ENCODE measurements at places on chromosomes 2 and 18. TPM values are rescaled to one million over a fixed set of nuclear protein-coding genes. Genes with fewer than 3 reads are reported as not detected.

DNA sequence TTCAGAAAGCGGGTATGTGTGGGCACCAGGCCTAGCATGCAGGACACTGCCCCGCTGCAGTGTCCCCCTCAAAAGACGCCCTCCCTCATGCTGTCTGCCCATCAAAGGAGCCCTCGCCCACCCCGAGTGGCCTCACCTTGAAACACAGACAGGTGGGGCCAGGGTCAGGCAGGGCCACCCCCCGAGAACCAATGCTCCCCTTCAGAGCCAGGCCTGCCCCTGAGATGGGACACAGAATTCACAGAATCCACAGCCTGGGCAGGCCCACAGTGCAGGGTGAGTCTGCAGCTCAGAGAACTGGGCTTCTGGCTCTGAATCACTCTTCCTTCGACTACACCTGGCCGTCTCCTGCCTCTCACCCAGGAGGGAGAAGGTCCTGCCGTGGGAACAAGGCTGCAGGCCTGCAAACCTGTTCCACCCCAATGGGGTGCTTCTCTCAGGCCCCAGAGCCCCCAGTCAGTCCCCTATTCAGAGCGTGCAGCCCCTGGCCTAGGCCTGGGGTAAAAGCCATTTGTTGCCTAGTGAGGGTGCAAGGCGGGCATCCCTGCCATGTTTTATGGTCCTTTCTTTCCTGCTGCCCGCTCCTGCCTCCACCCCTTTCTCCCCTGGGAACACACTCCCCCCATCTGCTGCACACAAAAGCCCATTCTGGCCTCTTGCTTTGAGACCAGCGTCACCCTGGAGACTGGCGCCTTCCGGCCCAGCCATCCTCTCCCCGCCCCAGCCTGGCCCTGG lies 11.3 kb upstream of the ARHGEF4 start:
- DNase-seq: no peak
- peak overlapping the region; percentile 55 for H3K27ac ChIP-seq
- peaks cover 20% of the 10 kb centered on the region for H3K4me1 ChIP-seq
- no peak overlapping the region for H3K4me3 ChIP-seq

DNA sequence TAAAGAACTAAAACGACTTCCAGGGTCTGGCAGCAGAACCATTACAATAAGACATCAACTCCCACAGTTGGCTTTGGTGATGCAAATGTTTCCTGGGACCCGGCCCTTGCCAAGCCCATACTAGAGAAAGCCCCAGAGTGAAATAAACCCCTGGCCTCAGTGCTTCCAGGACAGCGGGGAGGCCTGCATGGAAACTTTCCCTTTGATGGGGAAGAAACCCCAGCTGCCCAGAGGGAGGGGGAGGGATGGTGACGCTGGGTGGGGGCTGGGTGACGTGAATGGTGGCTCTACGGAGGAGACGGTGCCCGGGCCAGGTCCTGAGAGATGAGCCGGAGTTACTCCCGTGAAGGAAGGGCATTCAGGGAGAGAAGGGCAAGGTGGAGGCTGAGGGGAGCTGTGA lies 27.5 kb downstream of the INHBB start:
- H3K36me3 ChIP-seq: no peaks in the 10 kb centered on the region
- DNase-seq: no peak
- no peaks in the 10 kb centered on the region for H3K4me1 ChIP-seq
- no peak overlapping the region for H3K4me3 ChIP-seq

GRCh38 chr18:515156-515815 lies 14.8 kb upstream of the COLEC12 start:
- peaks cover 4% of the 10 kb centered on the region for H3K27me3 ChIP-seq
- DNase-seq: no peak
- no peak overlapping the region for H3K4me3 ChIP-seq
- no peak overlapping the region for H3K27ac ChIP-seq

DNA sequence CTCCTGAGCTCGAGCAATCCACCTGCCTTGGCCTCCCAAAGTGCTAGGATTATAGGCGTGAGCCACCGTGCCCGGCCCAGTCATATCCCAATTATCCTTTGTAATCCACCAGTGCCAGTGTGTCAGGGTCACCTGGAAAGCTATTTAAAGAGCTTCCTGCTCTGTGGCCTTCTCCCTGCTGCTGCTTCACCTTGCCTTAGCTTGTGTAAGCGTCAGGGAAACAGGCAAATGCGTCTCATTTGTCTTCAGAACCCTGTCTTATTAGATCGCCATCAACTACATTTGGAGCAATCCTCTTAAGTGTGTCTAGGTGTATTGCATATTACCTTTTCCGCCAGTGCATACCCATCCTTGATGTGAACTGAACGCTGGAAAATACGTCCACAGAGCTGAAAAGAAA lies 10.2 kb downstream of the KIF5C start:
- H3K4me1 ChIP-seq: peaks cover 12% of the 10 kb centered on the region
- no peaks in the 10 kb centered on the region for H3K36me3 ChIP-seq
- H3K4me3 ChIP-seq: no peak overlapping the region
- no peak for DNase-seq
- H3K27ac ChIP-seq: no peak overlapping the region

- H3K36me3 ChIP-seq: no peaks in the 10 kb centered on the region
- H3K27ac ChIP-seq: no peak overlapping the region
- H3K27me3 ChIP-seq: no peaks in the 10 kb centered on the region
- no peak overlapping the region for H3K4me3 ChIP-seq
Observed at GRCh38 chr2:217691920-217692666, 310.7 kb downstream of the TNS1 start.

DNA sequence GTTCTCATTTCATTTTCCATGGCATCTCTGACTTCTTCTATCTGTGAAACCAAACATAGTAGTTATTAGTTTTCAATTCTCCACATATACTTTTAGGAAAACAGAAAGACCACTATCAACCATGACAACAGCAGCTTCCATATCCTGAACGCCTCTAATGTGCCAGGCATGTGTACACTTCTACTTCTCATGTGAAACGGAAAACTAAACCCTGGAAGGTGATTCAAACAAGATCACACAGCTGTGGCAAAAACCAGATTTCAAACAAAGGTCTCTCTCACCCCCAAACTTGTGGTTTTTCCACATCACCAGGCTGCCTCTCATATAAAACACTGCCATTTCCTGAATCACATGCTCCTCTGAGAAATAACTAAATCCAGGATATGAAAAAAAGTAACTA lies 41.8 kb downstream of the PTCD3 start:
- H3K4me1 ChIP-seq: peaks cover 6% of the 10 kb centered on the region
- H3K36me3 ChIP-seq: peaks cover 73% of the 10 kb centered on the region
- no peak for DNase-seq
- H3K4me3 ChIP-seq: no peak overlapping the region

DNA sequence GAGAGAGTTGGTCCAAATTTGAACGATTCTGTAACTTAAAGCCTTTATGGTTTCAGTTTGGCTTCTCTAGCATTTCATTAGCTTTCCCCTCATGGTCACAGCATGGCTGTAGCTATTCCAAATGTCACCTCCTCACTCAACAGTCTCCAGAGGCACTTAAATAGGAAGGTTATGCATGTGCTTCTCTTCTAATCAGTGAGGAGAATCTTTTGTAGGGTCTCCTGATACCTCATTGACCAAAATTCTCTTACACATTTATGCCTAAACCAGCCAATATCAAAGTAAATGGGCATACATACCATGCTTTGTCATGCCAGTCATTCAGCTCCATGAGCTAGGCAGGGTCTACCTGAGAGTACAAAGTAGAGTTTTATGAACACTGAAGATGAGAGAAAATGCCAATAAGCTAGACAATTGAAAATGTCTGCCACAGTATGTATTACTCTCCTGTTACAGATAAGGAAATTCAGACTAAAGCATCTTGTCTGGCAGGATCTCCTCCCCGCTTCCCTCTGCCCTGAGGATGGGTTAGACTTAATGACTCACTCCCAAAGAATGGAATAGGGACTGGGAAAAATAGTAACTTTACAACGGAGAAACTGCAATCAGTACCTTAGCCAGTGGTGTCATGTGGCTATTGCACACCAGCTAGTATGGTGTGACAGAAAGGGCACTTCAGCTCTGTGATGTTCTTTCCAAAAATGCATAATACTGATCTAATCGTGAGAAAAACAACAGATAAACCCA lies 15.4 kb downstream of the DSG2 start:
- no peak overlapping the region for H3K27ac ChIP-seq
- no peaks in the 10 kb centered on the region for H3K36me3 ChIP-seq
- DNase-seq: no peak

- H3K4me3 ChIP-seq: no peak overlapping the region
- H3K27ac ChIP-seq: no peak overlapping the region
Observed at GRCh38 chr2:189951791-189952535, 110.6 kb downstream of the MSTN start.

GRCh38 chr2:217652761-217653639 lies 349.8 kb downstream of the TNS1 start:
- H3K27ac ChIP-seq: no peak overlapping the region
- peaks cover 2% of the 10 kb centered on the region for H3K27me3 ChIP-seq
- H3K4me3 ChIP-seq: no peak overlapping the region
- no peak for DNase-seq

DNA sequence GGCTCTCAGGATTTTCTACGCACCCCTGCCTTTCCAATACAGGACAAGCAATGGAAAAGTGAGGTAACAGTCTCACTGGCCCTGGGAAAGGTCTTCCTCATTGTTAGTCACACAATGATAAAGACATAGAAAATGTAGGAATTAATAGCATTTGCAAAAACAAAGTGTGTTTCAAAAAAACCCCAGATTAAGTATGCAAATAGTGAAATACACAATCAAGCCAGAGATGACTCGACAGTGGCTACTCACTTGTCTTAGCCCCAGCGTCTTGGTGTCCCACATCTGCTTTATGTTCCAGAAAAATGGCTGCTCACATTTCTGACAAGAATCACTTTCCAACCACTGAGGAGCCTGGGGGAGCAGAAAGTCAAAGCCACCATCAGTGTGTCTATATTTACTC lies 47.0 kb upstream of the AP1S3 start:
- no peak overlapping the region for H3K4me3 ChIP-seq
- peak; percentile 25 for DNase-seq
- no peak overlapping the region for H3K27ac ChIP-seq
- no peaks in the 10 kb centered on the region for H3K27me3 ChIP-seq
- peaks cover 53% of the 10 kb centered on the region for H3K36me3 ChIP-seq

- DNase-seq: no peak
- H3K36me3 ChIP-seq: peaks cover 50% of the 10 kb centered on the region
- no peaks in the 10 kb centered on the region for H3K27me3 ChIP-seq
- no peak overlapping the region for H3K4me3 ChIP-seq
- H3K4me1 ChIP-seq: peaks cover 50% of the 10 kb centered on the region
Observed at GRCh38 chr2:9416962-9417316, 6.4 kb downstream of the ITGB1BP1 start.

GRCh38 chr18:26745288-26746181 lies 120.0 kb downstream of the AQP4 start:
- H3K36me3 ChIP-seq: no peaks in the 10 kb centered on the region
- H3K4me3 ChIP-seq: no peak overlapping the region
- H3K27ac ChIP-seq: no peak overlapping the region

DNA sequence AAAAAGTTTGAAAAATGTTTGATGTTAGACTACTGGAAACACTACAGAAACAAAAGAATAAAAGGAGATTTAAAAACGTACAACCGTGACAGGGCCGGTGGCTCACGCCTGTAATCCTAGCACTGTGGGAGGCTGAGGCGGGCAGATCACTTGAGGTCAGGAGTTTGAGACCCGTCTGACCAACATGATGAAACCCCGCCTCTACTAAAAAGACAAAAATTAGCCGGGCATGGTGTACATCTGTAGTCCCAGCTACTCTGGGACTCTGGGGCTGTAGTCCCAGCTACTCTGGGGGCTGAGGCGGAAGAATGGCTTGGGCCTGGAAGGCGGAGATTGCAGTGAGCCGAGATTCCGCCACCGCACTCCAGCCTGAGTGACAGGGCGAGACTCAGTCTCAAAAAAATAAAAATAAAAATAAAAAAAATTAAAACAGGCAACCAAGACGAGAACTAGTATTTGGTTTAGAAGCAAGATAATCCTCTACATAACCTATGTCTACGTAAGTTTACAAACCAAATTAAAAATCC lies 5.8 kb downstream of the SP3 start:
- no peaks in the 10 kb centered on the region for H3K27me3 ChIP-seq
- peaks cover 62% of the 10 kb centered on the region for H3K36me3 ChIP-seq
- H3K4me1 ChIP-seq: peaks cover 65% of the 10 kb centered on the region
- H3K4me3 ChIP-seq: peak overlapping the region; percentile 70

- H3K27ac ChIP-seq: peak overlapping the region; percentile 90
- DNase-seq: no peak
- H3K27me3 ChIP-seq: no peaks in the 10 kb centered on the region
- H3K4me3 ChIP-seq: peak overlapping the region; percentile 100
- peaks cover 27% of the 10 kb centered on the region for H3K4me1 ChIP-seq
- peaks cover 13% of the 10 kb centered on the region for H3K36me3 ChIP-seq
Observed at GRCh38 chr2:65130664-65131175, 814 bp upstream of the RAB1A start.

GRCh38 chr2:105125428-105125827 lies 87.6 kb downstream of the MRPS9 start:
- no peaks in the 10 kb centered on the region for H3K36me3 ChIP-seq
- H3K27ac ChIP-seq: no peak overlapping the region
- DNase-seq: no peak

DNA sequence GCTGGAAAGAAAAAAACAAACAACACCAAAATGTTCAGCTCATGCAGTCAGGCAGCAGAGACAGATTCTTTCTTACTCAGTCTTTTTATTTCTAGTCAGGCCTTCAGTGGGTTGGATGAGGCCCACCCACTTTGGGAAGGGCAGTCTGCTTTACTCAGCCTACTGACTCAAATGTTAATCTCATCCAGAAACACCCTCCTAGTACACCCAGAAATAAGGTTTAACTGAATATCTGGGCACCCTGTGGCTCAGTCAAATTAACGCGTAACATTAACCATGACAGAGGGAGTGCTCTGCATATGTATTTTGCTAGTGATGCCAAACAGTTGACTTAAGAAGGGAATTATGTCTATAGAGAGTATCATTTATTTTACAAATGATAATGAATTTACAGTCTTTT lies 401.6 kb downstream of the PARD3B start:
- H3K4me3 ChIP-seq: no peak overlapping the region
- H3K27me3 ChIP-seq: no peaks in the 10 kb centered on the region
- H3K36me3 ChIP-seq: peaks cover 12% of the 10 kb centered on the region

DNA sequence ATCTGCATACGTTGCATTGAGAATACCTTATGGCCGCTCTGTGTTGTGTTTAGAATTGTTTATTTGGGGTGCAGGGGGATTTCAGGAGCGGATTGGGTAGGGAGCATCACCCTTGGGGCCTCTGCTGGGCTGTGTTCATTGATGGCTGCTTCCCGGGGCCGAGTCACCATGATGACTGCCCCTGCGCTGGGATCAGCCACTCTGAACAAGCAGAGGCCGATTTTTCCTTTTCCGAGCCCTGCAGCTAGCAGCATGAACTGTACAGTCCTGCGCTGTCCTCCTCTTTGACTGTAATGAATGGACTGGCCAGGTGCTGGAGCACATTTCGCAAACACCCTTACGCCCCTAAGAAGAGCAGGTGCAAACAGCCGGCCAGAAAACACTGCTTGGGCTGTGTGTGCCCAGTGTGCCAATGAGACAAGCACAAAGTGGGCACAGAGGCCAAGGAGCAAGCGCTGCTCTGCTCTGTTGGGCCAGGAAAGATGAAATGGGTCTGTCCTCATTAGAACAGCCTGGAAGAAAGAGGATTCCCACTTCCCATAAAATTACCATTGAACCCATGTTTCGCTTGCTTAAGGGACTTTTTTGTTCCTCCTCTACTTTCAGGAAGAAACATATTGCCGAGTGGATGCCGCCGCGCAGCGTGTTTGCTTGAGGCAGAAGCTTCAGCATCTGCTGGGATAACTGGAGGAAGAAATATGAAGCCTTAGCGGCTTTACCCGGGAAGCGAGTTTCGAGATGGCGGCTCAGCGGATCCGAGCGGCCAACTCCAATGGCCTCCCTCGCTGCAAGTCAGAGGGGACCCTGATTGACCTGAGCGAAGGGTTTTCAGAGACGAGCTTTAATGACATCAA lies 82.7 kb downstream of the SH3BP4 start:
- H3K27ac ChIP-seq: no peak overlapping the region
- H3K4me1 ChIP-seq: no peaks in the 10 kb centered on the region
- no peak overlapping the region for H3K4me3 ChIP-seq

SERPINB2 gene
- total RNA-seq: not detected

SH2D6 gene
- total RNA-seq: 2.2 TPM

FBXO48 gene
- 2.4 TPM for total RNA-seq

IRS1 gene
- 3.3 TPM for total RNA-seq

MPP4 gene
- total RNA-seq: not detected
